Endodermal cell (in vitro differentiated cells): ENCODE measurements at places on chromosomes 11 and 22.

DNA sequence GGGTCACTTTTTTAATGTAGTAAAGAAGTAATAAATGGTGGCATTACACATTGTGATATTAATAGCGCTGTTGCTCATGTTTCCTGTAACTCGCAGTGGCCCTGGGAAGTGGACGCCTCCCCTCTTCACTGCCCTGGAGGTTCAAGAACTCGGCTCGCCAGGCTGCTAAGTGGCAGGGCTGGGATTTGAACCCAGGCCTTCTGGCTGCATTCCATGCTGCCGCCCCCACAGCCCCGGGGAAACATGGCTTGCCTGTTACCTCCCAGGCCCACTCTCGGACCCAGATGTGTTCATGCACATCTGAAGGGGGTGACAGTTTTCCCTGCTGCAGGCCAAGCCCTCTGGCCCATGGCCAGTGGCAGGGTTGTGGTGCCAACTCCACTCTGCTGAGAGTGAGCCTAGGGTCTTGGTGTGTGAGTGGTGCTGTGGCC is 25.0 kb upstream of the MGAT3 start:
- DNase-seq = no peak

DNA sequence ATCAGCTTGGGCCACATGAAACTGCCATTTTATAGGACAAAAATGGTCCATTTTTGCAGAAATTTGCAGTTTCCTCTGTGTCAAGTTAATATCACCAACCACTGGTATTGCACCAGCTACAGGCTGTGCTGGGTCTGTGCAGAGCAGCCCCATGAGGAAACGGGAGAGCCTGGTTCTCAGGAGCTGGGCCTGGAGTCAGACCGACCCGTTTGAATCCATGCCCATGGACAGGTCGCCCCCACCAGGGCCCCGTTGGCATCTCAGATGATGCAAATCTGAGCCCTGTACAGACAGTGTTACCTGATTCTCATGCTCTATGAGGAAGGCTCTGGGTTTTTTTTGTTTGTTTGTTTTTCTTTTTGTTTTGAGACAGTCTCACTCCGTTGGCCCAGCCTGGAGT is 9.8 kb upstream of the SEC14L6 start:
- peak; percentile 64 for DNase-seq

- DNase-seq = peak; percentile 26
Observed at GRCh38 chr22:50227579-50228215, 17.1 kb downstream of the TUBGCP6 start.

- no peak for DNase-seq
Observed at GRCh38 chr11:6360183-6360582, 30.1 kb upstream of the SMPD1 start.

- no peak for DNase-seq
Observed at GRCh38 chr11:119509282-119509841, 86.4 kb upstream of the THY1 start.

- DNase-seq = no peak
Observed at GRCh38 chr11:132006884-132007580, 636.6 kb downstream of the NTM start.

GRCh38 chr11:103322821-103323220 is 213.6 kb downstream of the DYNC2H1 start:
- no peak for DNase-seq

- DNase-seq = peak; percentile 55
Observed at GRCh38 chr11:62921573-62922188, 518 bp upstream of the CHRM1 start.
